Stimulated activated CD4-positive, alpha-beta T cell treated with anti-CD3 and anti-CD28 coated beads, Interleukin-1b, Interleukin-23, amount 100 ng/mL, for 1 hour (primary cell): ENCODE measurements at places on chromosomes 5 and 9.

DNA sequence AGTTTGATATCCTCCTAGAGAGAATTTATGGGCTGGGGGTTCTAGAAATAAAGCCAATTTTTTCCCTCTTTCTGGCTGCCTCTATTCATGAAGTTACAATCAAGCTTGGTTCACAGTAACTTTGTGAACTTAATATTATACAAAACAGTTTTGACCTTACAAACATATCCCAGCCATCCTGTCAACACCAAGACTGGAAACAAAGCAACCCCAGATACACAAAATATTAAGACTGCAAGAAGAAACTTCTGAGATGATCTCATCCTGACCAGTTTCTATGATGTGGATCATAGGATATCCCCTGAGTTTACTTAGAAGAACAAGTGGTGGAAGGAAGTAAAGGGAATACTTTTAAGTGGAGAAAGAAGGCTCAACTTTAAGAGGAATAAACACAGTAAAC lies 28.3 kb upstream of the CER1 start:
- no peak for DNase-seq

DNA sequence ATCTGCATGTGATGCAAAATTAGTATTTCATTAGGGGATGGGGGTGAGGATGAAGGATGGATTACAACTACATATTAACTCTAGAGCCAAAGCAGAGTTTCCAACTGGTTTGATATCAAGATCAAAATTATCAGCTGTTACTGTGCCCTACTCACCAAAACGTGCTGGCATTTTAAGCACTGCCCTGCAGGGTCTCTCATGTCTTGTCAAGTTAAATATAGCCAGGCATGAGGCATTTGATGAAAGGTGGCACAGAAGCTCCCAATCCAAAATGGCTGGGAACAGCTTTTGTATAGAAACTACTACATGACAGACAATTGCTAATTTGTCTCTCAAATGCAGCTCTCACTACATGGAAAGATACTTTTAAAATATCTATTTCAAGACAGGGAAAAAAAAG lies 27.1 kb upstream of the CAAP1 start:
- no peak for DNase-seq

GRCh38 chr5:138596105-138596881 lies 21.1 kb upstream of the HSPA9 start:
- DNase-seq: no peak

- DNase-seq: no peak
Observed at GRCh38 chr5:93596676-93597490, 13.9 kb downstream of the NR2F1 start.

DNA sequence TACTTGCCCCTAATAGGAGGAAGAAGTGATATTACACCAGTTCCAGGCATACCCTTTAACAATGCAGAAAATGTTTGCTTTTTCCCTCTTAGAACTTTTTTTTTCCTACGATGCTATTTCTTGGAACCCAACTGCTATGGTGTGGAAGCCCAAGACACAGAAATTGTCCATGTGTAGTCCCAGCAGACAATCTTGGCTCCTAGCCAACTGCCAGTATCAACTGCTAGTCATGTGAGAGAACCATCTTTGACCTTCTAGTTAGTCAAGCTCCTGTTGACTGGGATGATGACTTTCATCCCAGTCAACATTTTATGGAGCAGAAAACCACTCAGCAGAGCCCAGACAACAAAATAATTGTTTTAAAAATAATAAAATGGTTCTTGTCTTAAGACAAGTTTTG lies 532.4 kb downstream of the TLR4 start:
- no peak for DNase-seq

- DNase-seq: no peak
Observed at GRCh38 chr9:133521122-133522072, 3.4 kb downstream of the MYMK start.

GRCh38 chr9:124813041-124813440 lies 36.1 kb downstream of the OLFML2A start:
- DNase-seq: no peak

DNA sequence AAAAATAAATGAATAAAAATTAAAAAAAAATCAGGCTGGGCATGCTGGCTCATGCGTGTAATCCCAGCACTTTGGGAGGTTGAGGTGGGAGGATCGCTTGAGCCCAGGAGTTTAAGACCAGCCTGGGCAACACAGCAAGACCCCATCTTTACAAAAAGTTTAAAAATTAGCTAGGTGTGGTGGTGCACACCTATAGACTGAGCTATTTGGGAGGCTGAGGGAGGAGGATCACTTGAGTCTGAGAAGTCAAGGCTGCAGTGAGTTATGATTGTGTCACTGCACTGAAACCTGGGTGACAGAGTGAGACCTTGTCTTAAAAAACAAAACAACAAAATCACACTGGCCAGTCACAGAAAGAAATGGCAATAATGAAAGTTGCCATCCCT lies 3.4 kb upstream of the CNTRL start:
- no peak for DNase-seq

GRCh38 chr9:3419893-3420292 lies 105.9 kb downstream of the RFX3 start:
- DNase-seq: no peak

GRCh38 chr5:138654281-138654867 lies 79.2 kb upstream of the HSPA9 start:
- peak; percentile 19 for DNase-seq

GRCh38 chr9:21434202-21435014 lies 5.8 kb upstream of the IFNA1 start:
- no peak for DNase-seq

- no peak for DNase-seq
Observed at GRCh38 chr5:142952229-142952628, 182.1 kb downstream of the ARHGAP26 start.

GRCh38 chr5:82635561-82636288 lies 357.6 kb upstream of the RPS23 start:
- no peak for DNase-seq

GRCh38 chr9:12415361-12415760 lies 277.8 kb upstream of the TYRP1 start:
- no peak for DNase-seq

DNA sequence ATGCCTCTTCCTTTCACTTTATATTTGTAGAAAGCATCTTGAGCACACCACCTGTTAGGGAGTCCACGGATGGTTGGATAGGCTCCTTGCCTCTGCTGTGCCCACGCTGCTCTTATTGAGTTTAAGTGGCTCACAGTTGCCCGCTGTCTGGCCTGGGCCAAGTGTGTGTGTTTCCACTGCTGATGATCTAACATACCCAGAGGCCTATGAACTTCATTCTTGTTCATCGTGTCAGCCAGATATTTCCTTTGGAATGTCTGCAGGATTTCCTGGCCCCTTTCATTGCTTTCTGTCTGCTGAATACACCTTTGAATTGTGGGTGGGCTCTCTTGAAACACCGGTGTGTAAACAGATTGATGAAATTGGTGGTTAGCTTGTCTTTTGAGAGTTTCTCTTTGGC lies 46.6 kb downstream of the MVB12B start:
- DNase-seq: no peak

DNA sequence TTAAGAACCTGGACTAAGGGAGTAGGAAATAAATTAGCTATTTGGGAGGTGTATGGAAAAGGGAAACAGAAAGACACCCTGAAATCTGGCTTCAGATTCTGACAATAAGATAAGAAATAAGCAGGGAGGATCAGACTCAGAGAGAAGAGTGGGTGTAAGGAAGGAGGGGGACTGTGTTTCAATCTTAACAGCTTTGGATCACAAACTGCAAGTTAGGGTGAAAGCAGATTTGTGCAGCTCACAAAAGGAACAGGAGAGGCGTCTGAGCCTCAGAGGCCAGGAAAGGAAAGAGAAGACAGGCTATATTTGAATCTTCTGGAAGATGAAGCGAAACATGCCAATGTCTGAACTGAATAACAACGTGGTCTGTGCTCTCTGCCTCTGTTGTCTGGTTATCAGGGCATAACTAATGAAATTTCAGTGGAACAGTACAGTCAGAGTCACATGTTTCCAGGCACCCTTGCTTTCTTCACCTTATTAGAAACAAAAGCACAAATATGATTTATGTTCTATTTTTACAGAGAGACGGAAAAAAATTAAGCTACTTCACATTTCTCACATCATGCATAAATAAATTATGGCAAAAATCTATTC lies 26.6 kb downstream of the SGTB start:
- DNase-seq: no peak

DNA sequence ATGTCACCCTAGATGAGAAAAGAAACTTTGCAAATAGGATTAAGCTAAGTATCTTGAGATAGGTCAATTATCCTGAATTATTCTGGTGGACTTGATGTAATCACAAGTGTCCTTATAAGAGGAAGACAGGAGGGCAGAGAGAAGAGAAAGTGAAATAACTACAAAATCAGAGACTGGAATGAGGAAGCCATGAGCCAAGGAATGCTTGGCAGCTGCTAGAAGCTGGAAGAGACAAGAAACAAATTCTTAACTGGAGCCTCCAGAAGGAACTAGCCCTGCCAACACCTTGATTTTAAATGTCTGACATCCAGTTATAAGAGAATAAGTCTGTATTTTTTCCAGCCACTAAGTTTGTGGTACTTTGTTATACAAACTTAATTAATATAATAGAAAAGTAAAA lies 480.0 kb downstream of the NR2F1-AS1 start:
- DNase-seq: no peak
